Activated CD4-positive, alpha-beta T cell treated with anti-CD3 and anti-CD28 coated beads, Interleukin-2, amount 50 U/mL, for 16 hours (primary cell): ENCODE measurements at places on chromosomes 2 and 18.

DNA sequence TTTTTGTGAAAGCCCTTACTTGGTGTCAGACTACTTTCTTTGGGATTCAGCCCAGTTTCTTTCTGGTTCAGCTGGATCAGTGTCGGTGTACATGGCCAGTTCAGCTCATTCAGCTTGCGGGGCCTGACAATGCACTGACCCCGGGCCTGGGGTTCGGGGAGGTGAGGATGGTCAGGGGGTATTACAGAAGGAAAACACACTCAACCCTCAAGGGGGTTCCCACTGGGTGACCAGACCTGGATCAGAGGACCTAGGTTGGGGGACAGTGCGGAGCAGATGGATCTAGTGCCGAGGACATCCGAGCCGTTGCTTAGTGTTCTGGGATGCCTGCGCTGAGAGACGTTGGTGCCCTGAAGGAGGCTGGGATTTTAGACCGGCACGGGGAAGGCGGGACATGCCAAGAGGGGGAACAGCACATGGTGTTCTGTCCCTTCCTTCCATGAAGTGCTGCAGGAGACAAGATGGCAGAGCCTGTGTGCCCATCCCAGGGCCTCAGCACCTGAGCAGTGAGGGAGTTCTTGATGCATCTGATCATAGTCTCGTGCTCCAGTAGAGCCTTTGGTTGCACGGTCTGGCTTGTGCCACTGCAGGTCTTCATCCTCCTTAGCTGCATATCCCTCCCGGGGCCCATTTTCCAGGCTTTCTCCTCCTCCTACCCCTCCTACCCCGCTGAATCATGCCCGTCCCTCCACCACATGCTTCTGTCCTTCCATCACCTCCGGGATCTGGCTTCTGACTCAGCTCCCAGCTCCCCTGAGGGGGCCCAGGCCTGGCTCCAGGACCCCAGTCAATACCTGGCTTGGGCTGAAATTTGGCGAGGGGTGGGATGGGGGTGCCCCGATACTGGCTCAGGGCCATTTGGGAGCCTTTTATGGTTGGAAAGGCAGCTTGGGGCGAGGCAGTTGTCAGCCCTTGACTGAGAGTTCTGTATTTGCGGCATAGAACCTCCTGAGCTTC, 18.0 kb downstream of the SPEG start:
- no peak for DNase-seq

DNA sequence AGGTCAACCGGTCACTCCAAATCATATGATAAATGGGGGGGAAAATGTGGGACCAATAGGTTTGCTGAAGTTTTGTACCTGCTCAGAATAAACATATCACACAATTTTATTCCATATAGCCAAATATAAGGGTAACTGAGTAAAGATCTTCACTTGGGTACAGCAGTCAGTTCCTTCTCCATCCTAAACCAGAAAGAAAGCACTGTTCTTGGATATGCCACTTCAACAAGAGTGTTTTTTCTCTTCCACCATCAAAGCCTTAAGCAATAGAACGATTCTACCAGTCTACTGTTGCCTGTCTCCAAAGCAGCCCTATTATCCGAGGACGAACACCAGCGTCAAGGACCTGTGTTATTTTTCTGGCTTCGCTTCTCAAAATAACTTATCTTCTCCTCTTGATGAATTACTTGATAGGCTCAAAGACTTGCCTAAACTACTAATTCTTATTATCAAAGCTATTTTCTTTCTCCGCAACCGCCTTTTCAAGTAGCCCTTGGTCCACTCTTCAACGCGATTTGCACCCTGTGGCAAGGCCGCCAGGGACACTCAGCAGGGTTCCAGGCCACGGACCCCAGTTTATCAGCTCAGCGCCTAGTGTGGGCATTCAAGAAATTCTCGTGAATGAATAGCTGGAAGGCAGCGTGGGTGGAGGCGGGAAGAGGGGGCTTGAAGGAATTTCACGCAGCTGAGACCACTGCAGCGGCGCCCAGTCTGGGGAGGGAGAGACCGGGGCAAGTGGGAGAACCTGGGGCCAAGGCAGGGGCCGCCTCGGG, 646 bp downstream of the ALS2 start:
- no peak for DNase-seq

DNA sequence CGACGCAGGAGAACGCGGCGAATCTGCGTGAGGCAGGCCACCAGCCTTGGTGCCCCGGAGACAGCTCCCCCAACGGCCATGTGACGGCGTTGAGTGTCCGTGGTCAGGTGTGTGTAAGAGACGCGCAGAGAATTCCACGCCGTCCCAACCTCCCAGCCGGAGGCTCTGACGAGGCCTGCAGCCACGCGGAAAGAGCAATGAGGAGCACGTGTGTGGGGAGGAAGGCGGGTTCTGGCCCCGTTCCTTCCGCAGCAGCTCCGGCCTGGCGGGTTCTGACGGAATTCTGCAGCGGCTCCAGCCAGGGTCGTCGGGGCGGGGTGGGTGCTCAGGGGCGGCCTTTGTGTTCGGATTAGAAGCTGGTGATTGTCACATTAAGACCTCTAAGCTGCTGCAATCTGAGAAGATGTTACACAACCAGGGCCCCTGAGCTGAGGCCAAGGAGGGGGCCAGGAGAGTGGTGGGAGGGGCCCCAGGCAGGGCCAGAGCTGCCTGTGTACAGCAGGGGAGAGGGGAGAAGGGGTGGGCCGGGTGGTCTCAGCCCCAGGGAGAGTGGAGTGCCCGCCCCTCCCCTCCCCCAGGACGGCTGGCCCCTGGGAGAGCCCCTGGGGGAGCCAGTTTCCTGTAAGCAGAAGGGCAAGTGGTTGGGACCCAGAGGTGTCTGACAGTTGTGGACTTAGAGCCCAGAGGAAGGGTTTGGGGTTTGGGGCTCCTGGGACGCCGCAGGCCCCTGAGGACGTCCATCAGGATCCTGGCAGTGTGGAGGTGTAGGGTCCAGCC, 5.1 kb upstream of the GAL3ST2 start:
- DNase-seq: no peak

DNA sequence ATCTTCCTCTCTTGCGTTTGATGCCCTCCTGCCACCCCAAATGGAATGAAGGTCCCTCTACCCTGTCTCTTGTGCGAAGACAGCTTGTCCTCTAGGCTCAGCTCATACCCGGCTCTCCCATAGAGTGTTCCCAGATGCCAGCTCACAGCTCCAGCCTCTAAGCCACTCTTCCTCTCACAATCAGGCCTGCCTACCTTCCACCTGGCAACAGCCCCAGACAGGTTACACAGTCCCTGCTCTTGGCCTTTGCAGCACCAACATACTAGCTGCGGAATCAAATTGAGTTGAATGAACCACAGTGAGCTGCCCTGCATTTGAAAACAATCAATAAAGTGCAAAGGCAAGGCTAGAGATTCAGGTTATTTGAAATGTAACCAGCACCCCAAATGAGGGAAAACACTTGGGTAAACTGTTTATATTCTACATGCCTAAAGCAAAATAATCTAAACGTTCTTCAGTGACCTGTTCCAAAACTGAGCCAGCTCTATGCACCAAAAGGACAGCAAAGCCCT, 105.1 kb downstream of the COL4A4 start:
- no peak for DNase-seq

DNA sequence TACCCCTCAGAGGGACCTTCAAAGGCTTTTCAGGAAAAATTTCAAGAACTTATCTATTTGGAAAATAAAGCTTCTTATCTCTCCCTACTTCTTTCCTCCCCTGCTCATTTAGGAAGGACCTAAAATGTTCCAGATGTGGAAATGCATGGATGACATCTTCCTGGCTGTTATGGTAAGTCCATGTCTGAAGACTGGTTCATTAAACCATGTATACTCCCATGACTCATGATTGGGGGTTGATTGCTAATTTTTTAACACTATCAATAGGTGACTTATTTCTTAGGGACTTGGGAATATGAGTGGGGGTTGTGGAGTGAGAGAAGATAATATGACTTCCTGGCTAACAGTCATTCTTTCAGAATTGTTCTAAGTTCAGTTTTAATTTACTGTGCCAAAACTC, 104.0 kb upstream of the PARD3B start:
- no peak for DNase-seq

- no peak for DNase-seq
Observed at GRCh38 chr2:153145470-153145978, 333.0 kb downstream of the RPRM start.

DNA sequence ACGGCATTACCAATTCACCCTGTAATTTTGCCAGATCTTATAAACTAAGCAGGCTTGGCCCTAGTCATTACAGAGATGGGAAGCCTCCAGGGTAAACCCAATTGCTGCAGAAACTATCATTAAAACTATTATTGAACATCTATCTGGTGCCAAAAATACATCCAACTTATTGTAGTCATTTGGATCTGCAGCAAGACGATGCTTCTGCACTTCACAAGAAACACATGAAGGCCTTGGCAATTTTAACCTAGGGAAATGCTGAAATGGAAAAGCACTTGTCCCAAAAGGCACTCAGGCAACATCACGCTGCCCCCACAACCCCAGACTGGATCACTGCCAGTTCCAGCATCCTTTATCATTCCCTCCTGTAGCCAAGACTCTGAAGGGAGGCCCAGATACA, 85.3 kb upstream of the ACVR2A start:
- no peak for DNase-seq

DNA sequence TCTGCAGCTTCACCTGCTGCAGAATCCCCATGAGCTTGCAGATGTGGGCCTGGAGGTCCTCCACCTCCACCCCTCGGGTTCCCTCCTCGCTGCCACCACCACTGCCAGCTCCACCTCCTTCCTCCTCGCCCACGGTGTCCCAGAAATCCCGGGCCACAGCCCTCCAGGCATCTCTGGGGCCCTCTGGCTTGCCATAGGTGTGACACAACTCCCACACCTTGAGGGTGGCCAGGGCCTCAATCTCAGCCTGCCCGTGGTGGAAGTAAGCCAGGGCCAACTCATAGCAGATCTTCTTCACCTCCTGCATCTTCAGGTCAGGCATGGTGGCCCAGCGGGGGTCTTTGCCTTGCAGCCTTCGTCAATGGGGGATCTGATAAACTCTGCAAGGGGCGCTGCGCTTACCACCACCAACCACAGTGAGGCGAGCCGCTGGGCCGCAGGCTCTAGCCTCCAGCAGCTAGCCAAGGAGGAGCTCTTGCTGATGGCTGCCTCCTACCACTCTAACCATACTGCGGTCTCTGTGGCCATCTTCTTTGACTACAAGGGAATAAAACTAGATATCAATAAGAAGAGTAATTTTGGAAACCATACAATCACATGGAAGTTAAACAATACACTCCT, 36.1 kb upstream of the ANKRD62 start:
- no peak for DNase-seq

DNA sequence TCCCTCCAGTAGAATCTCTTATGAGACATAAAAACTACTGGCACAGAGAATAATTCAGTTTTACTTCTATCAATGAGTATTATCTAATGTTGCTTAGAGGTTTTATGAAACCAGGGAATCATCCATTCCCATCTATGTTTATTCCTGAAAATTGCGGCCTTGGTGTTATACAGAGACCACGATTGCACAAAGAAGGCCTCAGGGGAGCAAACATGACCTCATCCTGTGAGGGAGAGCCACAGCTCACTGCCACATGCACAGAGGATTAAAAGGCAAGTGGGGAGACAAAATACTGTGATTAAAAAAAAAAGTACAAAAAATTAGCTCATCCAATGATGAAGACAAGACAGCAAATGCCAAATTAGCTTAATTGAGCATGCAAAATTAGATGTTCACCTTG, 111.8 kb upstream of the SLC35G4 start:
- no peak for DNase-seq

DNA sequence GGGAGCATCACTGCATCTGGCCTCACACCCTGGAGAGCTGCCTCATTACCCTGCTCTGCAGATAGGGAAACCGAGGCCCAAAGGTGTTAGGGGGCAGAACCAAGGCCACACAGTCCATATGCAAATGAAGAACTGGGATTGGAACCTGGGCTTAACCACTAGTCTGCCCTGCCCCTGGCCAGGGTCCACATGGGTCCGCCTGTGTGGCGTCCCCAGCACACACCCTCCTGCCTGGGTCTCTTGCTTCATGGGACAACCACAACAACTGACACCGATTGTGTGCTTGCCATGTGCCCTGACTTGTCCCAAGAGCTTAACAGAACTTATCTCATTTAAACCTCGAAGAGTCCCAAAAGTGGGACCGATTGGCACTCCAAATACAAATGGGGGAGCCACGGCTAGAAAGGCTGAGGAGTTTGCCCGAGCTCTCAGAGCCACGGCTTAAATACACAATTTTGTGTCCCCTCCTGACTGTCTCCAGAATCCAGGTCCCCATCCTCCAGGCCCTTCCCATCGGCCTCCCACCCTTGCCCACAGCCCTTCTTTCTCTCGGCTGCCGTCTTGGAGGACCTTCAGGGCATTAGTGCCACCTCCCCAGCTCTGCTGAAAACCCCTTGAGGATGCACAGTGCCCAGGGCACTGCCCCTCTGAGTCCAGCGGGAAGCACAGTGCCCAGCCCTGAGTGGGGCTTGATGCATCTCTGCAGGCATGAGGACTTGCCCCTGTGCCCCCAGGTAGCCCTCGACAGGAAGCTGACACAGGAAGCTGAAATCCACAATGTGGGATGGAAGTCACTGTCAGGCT, 5.8 kb upstream of the DUSP2 start:
- DNase-seq: no peak

- no peak for DNase-seq
Observed at GRCh38 chr2:169823996-169824372, 721 bp downstream of the METTL5 start.

GRCh38 chr2:95383635-95384027, 18.9 kb upstream of the FAHD2A start:
- no peak for DNase-seq

DNA sequence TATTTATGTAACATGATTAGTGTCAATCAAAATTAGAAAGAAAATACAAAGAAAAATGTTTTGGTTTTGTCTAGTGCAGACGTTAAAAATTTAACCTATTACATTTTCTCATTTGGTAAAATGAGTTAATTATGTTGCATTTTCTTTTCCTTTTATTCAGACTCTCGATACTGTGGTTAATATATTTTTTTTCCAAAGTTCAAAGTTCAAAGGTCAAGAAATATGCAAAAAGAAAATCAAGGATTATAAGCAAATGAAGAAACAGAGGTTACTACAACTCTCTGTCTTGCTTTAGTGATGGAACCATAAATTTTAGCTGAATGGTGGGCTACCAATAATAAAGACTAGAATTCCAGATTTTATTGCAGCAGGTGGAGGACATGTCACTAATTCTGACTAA, 133.3 kb upstream of the TFPI start:
- no peak for DNase-seq

DNA sequence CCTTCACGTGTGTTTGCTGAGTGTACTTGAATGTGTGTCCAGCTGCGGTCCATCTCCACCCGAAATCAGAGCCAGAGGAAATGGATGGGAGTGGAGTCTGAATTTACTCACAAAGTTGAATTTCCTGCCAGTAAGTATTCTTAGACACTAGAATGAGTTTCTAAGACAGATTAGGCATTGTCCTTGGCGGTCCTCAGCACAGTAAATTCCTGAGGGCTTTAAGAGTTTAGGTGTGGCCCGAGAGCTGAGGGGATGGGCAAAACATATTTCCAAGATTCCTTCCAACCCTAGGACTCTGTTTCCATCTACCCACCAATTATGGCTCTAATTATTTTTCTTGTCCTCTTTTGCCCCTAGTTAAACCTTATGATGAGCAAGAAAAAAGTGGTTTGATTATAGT, 90.3 kb upstream of the PHLPP1 start:
- no peak for DNase-seq

GRCh38 chr2:224819075-224819474, 102.9 kb upstream of the CCDC195 start:
- no peak for DNase-seq

GRCh38 chr2:69816923-69817542, 12.4 kb upstream of the GMCL1 start:
- peak; percentile 89 for DNase-seq

GRCh38 chr2:160332318-160332717, 132.2 kb upstream of the ITGB6 start:
- DNase-seq: peak; percentile 56
